ENCODE measurements at places on chromosomes 3 and 15. TPM values are rescaled to one million over a fixed set of nuclear protein-coding genes. Genes with fewer than 3 reads are reported as not detected.

The FILIP1L gene
- 19.1 TPM for total RNA-seq

The TUSC7 gene
- not detected for total RNA-seq

The MCF2L2 gene
- 1.8 TPM for total RNA-seq

The JMJD7 gene
- 13.8 TPM for total RNA-seq

The CLDN11 gene
- 1.8 TPM for total RNA-seq

GRCh38 chr15:39896846-39897245 lies 23.2 kb downstream of the GPR176 start:
- DNase-seq = no peak

- DNase-seq = no peak
These were observed 89.4 kb upstream of the ACKR4 start for GRCh38 chr3:132507657-132508056.

DNA sequence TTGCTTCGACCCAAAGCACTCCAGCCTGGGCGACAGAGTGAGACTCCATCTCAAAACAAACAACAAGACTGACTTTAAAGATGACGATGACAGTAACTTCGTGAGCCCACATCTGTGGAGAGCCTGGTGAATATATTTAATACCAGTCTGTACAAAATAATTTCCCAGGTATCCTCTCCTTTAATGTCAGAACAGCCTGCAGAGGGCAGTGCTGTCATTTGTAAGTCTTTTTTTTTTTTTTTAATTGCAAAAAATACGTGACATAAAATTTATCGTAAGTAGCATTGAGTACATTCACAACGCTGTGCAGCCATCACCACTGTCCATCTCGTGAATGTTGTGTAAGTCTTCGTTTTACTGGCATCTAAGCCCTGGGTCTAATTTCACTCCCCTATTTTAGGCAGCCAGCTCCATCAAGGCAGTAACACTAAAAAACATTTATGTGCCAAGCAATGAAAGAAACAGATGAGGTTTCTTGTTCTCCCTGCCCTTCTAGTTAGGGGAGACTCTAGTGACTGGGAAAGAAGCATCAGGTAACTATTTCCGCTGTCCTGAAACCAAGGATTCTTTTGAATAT lies 1.4 kb downstream of the HTD2 start:
- DNase-seq = peak; percentile 22

DNA sequence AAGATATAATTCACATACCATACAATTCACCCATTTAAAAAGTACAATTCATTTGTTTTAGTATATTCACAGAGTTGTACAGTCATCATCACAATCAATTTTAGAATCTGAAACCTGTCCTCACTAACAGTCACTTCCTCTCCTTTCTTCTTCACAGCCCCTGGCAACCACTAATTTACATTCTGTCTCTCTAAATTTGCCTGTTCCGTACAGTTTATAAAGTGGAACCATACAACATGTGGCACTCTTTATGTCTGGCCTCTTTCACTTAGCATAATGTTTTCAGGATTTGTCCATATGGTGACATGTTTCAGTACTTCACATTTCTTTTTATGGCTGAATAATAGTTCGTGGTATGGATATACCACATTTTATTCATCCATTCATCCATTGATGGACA lies 22.7 kb downstream of the ERICH6 start:
- DNase-seq = no peak

DNA sequence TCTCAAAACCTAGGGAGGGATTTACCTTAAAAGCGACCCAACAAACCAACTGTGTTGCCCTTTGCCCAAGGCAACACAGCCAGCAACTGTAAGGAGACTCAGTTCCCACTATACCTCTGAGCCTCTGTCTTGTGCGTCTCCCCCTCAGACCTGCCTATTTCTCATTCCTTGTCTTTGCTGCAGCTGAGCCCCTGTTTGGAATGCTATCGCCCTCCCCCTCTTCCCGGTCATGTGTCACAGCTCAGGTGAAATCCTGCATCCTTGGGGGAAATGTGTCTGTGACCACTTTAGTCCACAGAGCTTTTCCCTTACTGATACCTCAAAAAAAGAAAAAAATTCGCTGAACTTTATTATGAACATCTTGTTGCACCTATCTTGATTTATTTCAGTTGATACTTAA lies 52.0 kb upstream of the LRIG1 start:
- no peak for DNase-seq

DNA sequence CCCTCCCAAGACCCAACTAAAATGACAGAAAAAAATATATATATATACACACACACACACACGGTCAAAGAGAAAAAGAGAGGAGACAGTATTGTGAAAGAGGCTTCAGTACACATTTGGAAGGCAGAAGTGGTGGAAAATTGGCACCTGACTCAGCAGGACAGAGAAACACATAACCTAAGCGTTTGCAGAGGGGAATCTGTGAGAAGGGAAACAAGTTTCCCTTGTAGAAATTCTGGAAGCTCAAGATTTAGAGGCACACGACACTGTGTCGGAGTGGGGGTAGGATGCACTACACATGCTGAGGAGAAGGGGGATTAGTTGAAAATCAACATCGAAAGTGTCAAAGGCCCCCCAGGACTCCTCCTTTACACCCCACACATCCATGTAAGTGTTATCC lies 53.1 kb downstream of the PAK2 start:
- no peak for DNase-seq

DNA sequence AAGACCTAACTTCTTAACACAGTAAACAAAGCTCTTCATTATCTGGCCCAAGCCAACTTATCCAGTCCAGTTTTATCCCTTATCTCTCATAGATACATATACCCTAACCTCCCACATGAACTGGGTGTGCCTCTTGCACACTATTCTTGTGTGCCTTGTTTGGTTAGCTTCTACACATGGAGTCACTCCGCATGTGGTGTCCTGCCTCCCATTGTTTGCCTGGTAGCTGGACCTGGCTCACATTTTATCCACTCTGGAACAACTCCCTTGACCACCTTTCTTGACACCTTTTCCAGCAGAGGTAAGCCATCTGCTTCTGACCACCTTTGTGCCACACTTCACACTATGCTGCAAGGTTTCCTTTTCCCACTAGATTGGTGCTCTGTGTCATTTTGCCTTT lies 15.2 kb downstream of the TIPARP start:
- no peak for DNase-seq

DNA sequence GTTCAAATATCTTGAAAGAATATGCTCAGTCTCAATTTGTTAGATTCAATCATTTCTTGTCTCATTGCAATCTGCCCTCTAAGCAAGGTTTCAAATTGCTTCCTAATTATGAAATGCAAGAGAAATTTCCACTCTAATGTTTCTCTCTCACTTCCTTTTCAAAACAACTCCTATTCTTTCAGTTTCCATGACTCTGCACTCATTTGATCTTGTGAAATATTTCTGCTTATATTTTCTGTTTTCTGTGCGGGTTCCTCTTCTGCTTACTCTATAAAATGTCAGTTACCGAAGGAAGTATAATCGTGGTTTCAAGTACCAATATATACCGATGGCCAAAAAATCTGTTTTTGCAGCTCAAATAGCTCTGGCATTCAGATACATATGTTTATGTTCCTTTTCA lies 521.9 kb upstream of the NAALADL2 start:
- DNase-seq = no peak

GRCh38 chr15:68301301-68301700 lies 23.8 kb downstream of the FEM1B start:
- no peak for DNase-seq

Data from endothelial cell (in vitro differentiated cells).